Neural progenitor cell (in vitro differentiated cells): ENCODE measurements at places on chromosomes 1 and 21. TPM values are rescaled to one million over a fixed set of nuclear protein-coding genes. Genes with fewer than 3 reads are reported as not detected.

DNA sequence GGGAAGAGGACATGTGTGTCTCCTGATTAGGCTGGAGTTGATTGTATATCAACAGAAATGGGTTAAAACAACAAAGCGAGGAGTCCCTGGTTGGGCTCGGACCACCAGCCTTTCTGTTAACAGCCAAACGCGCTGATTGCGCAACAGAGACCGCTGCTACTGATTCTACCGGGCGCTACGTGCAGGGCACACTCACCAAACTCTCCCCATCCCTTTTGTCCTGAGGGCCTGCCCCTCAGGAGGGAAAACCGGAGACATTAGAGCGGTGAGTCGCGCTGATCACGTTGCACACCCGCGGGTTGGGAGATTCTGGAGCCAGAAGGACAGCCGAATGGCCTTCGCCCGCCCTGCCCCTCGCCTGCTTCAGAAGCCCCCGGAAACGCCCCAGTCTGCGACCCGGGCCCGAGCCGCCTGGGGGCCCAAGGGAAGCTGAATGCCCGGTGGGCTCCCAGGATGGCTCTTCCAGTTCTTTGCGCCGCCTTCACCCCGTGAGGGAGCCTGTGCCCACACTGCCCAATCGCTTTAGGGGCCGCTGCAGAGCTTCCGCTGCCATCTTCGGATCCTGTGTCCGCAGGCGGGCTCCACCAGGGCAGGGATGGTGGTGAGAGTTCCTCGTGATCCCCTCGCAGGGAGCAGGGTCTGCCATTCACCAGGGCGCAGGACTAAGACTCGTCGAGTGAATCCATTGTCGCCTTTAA, 165.4 kb upstream of the NBPF11 start:
- DNase-seq, result no peak
- H3K4me1 ChIP-seq, result no peaks in the 10 kb centered on the region
- no peak overlapping the region for H3K27ac ChIP-seq
- H3K4me3 ChIP-seq, result peak overlapping the region; percentile 33

- H3K27ac ChIP-seq, result no peak overlapping the region
- DNase-seq, result no peak
- no peaks in the 10 kb centered on the region for H3K4me1 ChIP-seq
- H3K4me3 ChIP-seq, result no peak overlapping the region
- H3K27me3 ChIP-seq, result no peaks in the 10 kb centered on the region
- H3K36me3 ChIP-seq, result no peaks in the 10 kb centered on the region
Observed at GRCh38 chr1:24536391-24536840, 19.5 kb upstream of the NCMAP start.

DNA sequence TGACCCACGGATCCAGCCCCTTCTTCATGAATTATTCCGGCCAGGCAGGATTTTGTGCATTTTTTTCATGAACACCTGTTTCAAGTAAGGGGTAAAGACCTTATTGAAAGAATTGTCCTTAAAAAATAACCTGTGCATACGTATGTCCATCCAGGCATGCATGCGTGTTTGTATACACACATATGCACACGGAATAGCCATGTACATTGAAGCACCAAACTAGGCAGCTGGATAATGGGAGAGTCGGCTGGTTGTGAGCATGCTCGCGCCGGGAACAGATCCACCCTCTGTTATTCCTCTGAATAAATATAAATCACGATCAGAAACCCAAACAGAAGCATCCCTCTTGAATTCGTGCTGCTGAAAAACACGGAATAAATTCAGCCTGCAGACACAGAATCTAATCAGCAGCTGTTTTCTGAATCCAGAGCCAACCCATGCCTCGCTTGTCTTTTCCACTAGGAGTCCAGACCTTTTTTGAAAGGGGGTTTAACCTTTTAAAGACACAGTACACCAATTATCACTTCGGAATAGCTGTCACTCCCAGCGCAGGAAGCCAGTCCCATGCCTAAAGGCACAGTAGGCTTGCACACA, at the start of gene HIVEP3:
Gene HIVEP3 (minus strand): TSS at position 473 of the 594 bp plus-strand sequence.
- H3K4me1 ChIP-seq, result peaks cover 26% of the 10 kb centered on the region
- H3K27me3 ChIP-seq, result peaks cover 49% of the 10 kb centered on the region
- H3K27ac ChIP-seq, result no peak within 1 kb of the TSS
- peak within 1 kb of the TSS; percentile 79 for H3K4me3 ChIP-seq
- H3K36me3 ChIP-seq, result no peaks in the 10 kb centered on the region
- DNase-seq, result peak; percentile 68

DNA sequence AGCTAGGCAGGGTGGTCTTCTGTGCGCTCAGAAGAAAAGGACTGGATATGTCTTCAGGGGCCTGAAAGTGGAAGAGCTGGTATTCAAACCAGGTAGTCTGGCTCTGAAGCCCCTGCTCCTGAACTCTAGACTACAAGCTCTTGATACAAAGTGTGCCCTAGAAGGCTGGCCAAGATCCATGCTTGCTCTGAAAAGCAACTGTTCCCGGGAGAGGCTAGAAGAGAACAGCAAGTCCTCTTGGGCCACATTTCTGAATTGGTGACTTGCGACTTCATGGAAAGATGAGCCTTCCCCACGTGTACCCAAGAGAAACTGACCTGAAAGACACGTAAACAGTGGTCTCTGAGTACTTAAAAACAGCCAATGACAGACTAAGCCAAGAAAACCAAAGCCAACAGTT, 123.3 kb upstream of the GRIK3 start:
- no peaks in the 10 kb centered on the region for H3K36me3 ChIP-seq
- H3K4me3 ChIP-seq, result no peak overlapping the region
- H3K27me3 ChIP-seq, result no peaks in the 10 kb centered on the region
- H3K4me1 ChIP-seq, result no peaks in the 10 kb centered on the region

GRCh38 chr1:20686883-20687725, 25.9 kb upstream of the DDOST start:
- no peak overlapping the region for H3K4me3 ChIP-seq
- H3K4me1 ChIP-seq, result no peaks in the 10 kb centered on the region
- DNase-seq, result no peak
- H3K27me3 ChIP-seq, result no peaks in the 10 kb centered on the region
- no peak overlapping the region for H3K27ac ChIP-seq

DNA sequence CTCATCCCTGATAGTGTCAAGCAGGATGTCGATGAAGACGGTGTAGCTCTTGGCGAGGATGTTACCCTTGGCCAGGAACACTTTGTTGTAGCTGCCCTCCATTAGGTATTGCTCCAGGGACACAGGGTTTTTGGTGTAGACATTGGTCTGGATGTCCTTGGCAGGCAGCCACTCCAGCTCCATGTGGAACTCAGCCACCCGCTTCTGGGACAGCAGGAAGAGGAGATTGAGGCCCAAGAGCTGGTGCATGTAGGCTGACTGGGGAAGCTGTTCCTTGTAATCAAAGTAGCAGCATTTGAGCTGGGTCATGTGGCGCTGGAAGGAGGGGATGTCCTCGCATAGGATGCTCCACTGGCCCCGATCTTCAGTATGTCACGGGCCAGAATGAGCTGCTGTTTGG, 9.5 kb downstream of the IL6R start:
- H3K4me3 ChIP-seq, result no peak overlapping the region
- peaks cover under 1% of the 10 kb centered on the region for H3K27me3 ChIP-seq
- H3K4me1 ChIP-seq, result peaks cover 9% of the 10 kb centered on the region
- H3K27ac ChIP-seq, result no peak overlapping the region
- no peaks in the 10 kb centered on the region for H3K36me3 ChIP-seq
- DNase-seq, result no peak

GRCh38 chr1:47515164-47515789, 77.4 kb downstream of the FOXD2 start:
- H3K4me3 ChIP-seq, result no peak overlapping the region
- no peaks in the 10 kb centered on the region for H3K4me1 ChIP-seq
- no peak overlapping the region for H3K27ac ChIP-seq
- DNase-seq, result no peak
- H3K27me3 ChIP-seq, result peaks cover 46% of the 10 kb centered on the region
- H3K36me3 ChIP-seq, result no peaks in the 10 kb centered on the region

DNA sequence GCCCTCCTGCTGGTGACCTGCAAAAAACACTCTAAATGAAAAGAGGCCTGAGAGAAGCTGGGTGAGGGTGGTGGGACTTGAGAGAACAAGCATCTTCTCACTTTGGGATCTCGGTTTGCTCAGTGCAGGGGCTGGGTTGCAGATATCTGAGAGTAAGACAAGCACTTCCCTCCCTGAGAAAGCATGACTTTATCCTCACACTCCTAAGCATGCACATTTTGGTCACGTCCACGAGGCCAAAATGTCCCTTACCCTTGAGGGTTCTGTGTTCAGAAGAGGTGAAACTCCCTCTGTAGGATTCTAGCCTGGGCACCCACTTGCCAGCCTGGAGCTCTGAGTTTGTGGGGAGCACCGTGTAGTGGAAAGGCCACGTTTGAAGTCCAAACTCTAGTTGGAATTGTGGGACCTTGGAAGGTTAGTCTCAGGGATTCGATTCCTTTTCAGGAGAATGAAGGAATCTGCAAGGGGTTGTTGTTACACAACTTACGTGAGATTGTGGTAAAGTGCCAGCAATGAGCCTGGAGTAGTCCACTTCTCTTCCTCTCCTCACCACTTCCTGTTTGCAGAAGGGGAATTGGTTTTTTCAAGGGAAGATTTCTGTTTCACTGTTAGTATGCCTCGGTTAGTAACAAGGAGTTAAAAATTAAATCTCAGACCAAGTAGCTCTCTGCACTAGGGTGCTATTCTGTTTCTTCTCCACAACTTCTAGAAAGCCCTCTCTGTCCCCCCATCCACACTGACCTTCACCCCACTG, 3.0 kb downstream of the FCAMR start:
- no peak overlapping the region for H3K4me3 ChIP-seq
- DNase-seq, result no peak
- H3K27me3 ChIP-seq, result no peaks in the 10 kb centered on the region
- H3K27ac ChIP-seq, result no peak overlapping the region

DNA sequence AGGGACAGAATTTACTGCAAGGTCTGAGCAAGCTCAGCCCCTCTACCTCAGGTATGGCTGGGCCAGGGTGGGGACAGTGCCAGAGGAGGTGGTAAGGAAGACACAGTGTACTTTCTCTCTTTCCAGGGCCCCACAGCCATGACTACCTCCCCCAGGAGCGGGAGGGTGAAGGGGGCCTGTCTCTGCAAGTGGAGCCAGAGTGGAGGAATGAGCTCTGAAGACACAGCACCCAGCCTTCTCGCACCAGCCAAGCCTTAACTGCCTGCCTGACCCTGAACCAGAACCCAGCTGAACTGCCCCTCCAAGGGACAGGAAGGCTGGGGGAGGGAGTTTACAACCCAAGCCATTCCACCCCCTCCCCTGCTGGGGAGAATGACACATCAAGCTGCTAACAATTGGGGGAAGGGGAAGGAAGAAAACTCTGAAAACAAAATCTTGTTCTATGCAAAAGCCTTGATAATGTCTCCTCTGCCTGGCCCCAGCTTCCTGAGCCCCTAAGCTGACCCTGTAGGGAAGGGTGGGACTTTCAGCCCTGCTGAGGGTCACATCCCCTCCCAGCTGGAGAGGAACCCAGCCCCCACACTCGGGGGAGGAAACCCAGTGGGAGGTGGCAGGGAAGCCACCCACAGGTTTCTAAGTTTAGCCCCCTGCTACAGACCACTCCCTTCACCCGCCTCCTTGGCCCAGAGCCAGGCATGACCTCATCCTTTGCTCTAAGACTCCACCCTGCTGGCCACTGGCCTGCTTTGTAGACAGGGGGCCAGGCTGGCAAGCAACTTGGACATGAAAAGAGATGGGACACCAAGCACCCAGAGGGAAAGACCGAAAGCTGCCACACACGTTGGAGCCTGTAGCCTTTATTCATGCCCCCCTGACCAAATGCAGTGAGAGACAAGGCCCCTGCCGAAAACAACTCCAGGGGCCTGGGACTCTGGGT, 6.4 kb downstream of the RHOC start:
- no peak overlapping the region for H3K27ac ChIP-seq
- H3K27me3 ChIP-seq, result no peaks in the 10 kb centered on the region
- no peak for DNase-seq
- H3K4me1 ChIP-seq, result peaks cover 15% of the 10 kb centered on the region
- H3K36me3 ChIP-seq, result no peaks in the 10 kb centered on the region

- no peak overlapping the region for H3K4me3 ChIP-seq
- H3K36me3 ChIP-seq, result no peaks in the 10 kb centered on the region
- no peak for DNase-seq
- no peak overlapping the region for H3K27ac ChIP-seq
- H3K27me3 ChIP-seq, result no peaks in the 10 kb centered on the region
Observed at GRCh38 chr1:13935336-13935735, 235.3 kb downstream of the PRDM2 start.

GRCh38 chr21:44332965-44333364, 6.2 kb downstream of the CFAP410 start:
- H3K27ac ChIP-seq, result no peak overlapping the region
- no peaks in the 10 kb centered on the region for H3K27me3 ChIP-seq
- no peak for DNase-seq

GRCh38 chr1:53369761-53370160, 41.9 kb upstream of the LRP8 start:
- H3K4me3 ChIP-seq, result no peak overlapping the region
- H3K27ac ChIP-seq, result no peak overlapping the region
- H3K36me3 ChIP-seq, result no peaks in the 10 kb centered on the region
- H3K4me1 ChIP-seq, result peaks cover 14% of the 10 kb centered on the region

- H3K4me3 ChIP-seq, result no peak overlapping the region
- no peaks in the 10 kb centered on the region for H3K4me1 ChIP-seq
- H3K27me3 ChIP-seq, result peaks cover 46% of the 10 kb centered on the region
- no peak for DNase-seq
- no peak overlapping the region for H3K27ac ChIP-seq
Observed at GRCh38 chr1:12167493-12168429, 970 bp downstream of the TNFRSF1B start.

DNA sequence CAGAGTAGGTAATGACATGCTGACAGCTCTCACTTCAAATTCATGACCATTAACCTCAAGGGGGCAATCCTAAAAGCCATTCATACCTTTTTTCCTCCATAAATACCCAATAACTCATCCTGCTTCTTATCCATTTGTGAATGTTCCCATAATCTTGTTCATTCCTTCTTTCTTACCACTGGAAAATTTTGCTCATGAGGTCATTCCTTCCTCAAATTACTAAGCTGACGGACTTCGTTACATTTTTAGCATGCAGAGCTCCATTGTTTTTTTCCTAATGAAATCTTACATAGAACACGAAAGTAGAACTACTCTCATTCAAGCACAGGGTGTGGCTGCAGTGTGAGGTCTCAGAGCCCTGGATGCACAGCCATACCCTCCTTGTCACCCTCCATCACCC, 276.5 kb upstream of the DPYD start:
- no peak for DNase-seq
- no peaks in the 10 kb centered on the region for H3K36me3 ChIP-seq
- H3K4me1 ChIP-seq, result no peaks in the 10 kb centered on the region
- no peak overlapping the region for H3K4me3 ChIP-seq

GRCh38 chr1:157937744-157938143, 55.7 kb upstream of the KIRREL1 start:
- no peaks in the 10 kb centered on the region for H3K27me3 ChIP-seq
- no peaks in the 10 kb centered on the region for H3K36me3 ChIP-seq
- H3K4me1 ChIP-seq, result no peaks in the 10 kb centered on the region
- no peak for DNase-seq
- H3K27ac ChIP-seq, result no peak overlapping the region

LRRIQ3 gene
- 1.2 and 3.3 TPM in 2 replicates for total RNA-seq

ADAMTS4 gene
- total RNA-seq, result 1.3 and 5.4 TPM in 2 replicates

ANGPTL1 gene
- total RNA-seq, result not detected in 2 replicates

TACSTD2 gene
- 0.28 TPM in 1 of 2 replicates, not detected in the other for total RNA-seq

SPATA45 gene
- 1.1 TPM in 1 of 2 replicates, not detected in the other for total RNA-seq

HES4 gene
- total RNA-seq, result 7.6 and 35.7 TPM in 2 replicates

CLIC6 gene
- total RNA-seq, result 0.12 and 0.15 TPM in 2 replicates

ATXN7L2 gene
- total RNA-seq, result 6.5 and 8.5 TPM in 2 replicates
